ENCODE measurements at places on chromosomes 2 and 18.

GRCh38 chr2:114534116-114535084 is 92.0 kb downstream of the DPP10 start:
- DNase-seq: no peak

DNA sequence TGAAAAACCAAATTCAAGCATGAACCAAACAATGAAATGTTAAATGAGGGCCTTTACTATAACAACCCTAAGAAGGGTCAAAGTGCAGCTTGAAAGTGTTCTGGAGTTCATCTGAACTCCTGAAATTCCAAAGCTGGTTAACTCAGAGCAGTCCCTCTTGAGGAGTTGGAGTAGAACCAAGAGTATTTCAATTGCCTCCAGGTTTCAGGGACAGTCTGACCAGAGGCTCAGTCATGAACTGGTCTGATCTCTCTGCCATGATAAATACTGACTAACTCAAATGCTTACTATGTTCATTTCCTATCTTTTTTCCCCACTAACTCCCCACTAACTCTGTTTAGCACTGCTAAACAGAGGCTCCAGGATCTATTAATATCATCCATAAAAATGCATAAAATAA is 2.7 kb downstream of the STARD7 start:
- DNase-seq: no peak

GRCh38 chr2:24365051-24365450 is 4.7 kb upstream of the ITSN2 start:
- peak; percentile 39 for DNase-seq

- DNase-seq: no peak
Measured at GRCh38 chr2:128307595-128307994, 11.1 kb downstream of the HS6ST1 start.

GRCh38 chr2:230419181-230419580 is 3.2 kb downstream of the SP100 start:
- no peak for DNase-seq

GRCh38 chr2:166464187-166464586 is 29.9 kb downstream of the SCN7A start:
- DNase-seq: no peak

DNA sequence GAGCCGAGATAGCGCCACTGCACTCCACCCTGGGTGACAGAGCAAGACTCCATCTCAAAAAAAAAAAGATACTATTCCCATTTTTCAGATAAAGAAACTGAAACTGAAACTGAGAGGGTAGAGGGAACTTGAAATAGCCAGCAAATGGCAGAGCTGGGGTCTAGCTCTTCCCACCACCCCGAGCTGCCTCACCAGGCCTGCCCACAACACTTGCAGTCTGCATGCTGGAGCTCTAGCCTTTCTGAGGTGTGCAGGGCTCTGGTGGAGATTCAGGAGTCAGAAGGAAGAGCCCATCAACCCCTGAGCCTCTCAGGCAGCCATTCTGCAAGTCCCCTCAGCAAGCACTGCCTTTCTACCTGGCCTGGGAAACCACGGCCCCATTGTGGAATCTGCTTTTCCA is 14.3 kb downstream of the EDAR start:
- DNase-seq: no peak

GRCh38 chr2:109304731-109305470 is 175.9 kb downstream of the SH3RF3 start:
- DNase-seq: no peak

Measured in Caki2 (cell line).